ENCODE measurements at places on chromosomes 1 and 21. TPM values are rescaled to one million over a fixed set of nuclear protein-coding genes. Genes with fewer than 3 reads are reported as not detected.

CTNNBIP1 gene
- total RNA-seq = 27.6 TPM

GRCh38 chr1:226766565-226766964, 27.5 kb upstream of the ITPKB start:
- DNase-seq = no peak

DNA sequence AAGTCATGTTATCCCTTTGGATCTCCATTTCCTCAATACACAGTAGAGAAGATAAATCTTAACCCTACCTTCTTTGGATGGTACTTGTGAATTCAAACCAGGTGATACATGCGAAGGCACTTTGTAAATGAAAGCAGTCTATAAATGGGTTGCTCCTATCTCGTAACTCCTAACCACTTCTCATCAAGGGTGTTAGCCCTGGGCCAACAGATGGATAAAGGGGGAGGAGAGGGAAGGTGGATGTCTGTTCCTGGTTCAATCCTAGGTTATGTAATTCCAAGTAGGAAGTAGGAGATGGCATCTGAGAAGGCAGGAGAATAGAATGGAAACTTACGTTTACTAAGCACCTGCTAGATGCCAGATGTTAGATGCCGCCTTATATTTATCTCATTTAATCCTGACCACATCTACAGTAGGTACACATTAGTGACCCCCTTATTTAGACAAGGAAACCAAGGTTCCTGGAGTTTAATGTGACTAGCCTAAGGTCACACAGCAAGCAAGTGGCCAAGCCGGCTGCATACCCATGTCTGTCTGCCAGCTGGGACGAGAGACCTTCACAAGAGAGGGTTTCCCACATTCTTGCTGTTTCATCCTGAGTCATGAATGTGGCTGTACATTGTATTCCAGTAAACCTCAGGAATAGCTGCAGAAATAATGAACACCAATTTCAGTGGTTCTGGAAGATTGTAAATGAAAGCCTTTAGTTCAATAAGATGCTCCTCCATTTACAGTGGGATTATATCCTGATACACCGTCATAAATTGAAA, 47.7 kb downstream of the ELAVL4 start:
- no peak for DNase-seq

GRCh38 chr21:15601390-15601789, 128.4 kb upstream of the USP25 start:
- DNase-seq = no peak

All from sciatic nerve (tissue), 2 donors.